Neural progenitor cell (in vitro differentiated cells): ENCODE measurements at places on chromosomes 1 and 21.

DNA sequence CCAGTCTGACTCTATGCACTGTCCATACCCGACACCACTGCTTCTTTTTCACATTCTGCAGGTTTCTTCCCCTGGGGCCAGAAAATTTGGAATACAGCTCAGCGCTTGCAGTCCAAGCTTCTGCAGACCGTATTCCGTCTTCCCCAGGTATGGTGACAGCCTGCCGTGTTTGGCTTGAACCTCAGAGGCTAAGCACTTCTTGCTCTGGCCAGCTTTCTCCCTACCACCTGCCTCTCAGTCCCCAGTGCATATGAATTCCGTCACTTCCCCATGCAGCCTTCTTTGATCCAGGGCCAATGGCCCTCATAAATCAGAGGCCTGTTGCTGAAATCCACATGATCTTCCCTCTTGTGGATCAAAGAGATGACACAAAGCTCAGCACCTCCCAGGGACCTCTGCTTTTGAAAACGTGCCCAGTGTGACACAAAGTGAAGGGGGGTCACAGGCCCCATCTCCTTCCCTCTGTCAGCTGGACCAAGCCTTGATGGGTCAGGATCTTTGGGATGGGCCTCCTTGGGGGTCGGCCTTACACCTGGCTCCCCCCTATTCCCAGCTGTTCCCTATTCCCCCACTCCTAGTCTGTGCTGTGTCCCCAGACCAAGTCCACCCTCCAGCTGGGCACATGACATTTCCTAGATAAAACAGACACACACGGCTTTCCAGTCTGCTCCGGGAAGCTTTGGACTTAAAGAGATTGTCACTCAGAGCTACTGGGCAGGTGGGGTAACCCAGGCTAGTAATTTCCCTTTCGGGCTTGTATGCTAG is 66.6 kb downstream of the HMGB4 start:
- DNase-seq = no peak

- DNase-seq = no peak
Measured at GRCh38 chr1:216606047-216606637, 117.1 kb downstream of the ESRRG start.

DNA sequence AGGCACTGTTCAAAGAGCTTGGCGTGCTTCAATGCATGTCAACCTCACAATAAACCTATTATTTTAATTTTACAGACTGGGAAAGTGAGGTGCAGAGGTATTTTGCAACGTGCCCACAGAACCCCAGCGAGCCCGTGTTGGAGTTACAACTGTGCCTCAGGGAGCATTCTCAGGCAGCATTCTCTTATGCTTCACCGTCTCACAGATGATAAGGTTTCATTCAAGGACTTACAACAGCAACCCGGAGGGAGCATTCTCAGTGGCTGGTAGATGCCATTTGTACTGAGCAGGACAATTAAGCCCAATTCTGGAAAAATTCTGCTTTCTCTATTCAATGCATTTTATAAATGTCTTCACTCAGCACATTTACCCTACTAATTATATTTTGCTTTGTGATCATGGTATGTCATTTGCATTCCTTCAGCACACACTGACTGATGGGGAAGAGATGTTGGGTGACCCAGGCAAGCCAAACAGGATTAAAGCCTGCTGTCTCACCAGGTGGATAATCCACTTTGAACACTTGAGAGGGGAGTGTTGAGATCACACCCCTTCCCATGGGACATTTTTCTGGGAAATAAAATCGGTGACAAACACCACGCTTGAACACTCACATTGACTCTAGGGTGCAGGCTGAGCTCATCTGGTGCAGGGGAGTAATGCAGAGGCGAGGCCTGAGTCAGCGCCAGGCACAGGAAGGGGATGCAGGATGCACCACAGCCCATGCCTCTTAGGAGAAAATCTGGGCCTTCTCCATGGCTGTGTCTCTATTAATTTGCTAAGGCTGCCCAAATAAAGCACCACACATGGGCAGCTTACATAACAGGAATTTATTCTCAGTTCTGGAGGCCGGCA is 113.9 kb downstream of the CLIC6 start:
- no peak for DNase-seq

GRCh38 chr1:168693872-168694238 is 35.2 kb downstream of the DPT start:
- no peak for DNase-seq

DNA sequence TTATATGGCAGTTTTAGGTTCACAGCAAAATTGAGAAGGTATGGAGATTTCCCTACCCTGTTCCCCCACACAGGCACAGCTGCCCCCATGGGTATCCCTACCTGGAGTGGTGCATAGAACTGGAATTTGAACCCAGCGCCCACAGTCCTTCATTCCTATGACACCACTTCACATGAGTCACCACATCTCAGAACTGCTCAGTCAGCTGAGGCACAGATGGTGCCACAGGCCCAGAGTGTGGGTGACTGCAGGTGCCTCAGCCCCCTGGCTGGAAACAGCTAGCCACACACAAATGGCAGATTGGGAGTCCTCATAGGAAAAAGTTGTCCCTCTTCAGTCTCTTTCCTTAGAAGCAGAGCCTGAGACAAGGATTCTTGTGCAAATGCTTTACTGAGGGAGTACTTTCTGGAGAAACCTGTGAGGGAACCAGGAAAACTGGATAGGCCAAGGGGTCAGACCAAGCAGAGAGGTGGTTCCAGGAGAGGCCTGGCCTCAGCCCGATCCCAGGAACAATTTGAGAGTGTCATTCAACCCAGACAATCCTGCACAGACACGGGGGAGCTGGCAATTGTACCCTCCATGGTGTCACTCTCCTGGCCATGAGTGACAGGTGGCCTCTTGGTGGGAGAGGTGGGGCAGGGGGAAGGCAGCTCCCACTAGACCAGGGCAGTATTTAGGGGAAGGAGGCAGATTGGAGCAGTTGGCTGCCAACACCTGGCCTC is 6.9 kb downstream of the PLA2G2D start:
- DNase-seq = no peak

DNA sequence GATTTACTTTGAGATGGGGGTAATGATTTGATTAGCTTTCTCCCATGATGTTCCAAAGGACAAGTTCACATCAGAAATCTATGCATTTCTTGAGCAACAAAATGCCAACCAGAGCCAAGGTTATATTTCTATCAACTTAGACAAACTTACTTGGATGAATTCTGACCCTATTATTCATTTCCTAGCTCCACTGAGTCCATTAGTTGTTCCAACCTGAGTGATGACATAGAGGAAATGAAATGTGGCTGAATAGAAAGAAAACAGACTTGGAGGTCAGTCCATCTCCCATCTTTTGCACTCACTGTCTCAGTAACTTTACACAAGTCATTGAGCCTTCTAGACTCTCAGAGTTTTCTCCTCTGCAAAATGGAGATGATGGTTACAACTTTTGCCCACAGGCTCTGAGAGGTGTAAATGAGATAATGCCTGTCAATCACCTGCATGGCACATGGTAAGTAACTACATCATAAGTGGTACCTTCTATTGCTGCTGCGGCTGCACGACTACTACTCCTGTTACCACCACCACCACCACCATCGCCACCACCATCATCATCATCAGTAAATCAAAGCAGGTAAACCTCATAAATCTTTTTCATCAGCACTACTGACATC is 98.2 kb downstream of the PTPN14 start:
- no peak for DNase-seq

- DNase-seq = no peak
Measured at GRCh38 chr1:221510793-221511503, 230.9 kb downstream of the DUSP10 start.

DNA sequence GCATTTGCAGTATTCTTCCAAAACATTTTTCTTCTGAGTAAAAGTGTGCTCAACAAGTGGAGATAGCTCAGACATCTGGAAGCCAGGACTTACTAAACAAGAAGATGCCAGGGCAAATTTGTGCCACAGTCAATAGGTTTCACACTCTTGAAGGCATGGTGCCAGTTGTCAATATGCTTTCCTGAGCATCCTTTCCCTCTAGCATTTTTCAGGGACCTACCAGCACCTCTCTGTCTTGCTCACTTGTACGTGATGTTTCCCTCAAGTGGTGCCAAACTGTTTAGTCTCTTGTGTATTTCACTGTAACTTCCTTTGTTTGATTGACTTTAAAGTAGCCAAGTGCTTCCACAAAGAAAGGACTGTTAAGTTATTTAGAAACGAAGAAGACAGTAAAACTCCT is 194.0 kb upstream of the SGIP1 start:
- no peak for DNase-seq

- DNase-seq = no peak
Measured at GRCh38 chr21:46613391-46613790, 8.5 kb upstream of the S100B start.

DNA sequence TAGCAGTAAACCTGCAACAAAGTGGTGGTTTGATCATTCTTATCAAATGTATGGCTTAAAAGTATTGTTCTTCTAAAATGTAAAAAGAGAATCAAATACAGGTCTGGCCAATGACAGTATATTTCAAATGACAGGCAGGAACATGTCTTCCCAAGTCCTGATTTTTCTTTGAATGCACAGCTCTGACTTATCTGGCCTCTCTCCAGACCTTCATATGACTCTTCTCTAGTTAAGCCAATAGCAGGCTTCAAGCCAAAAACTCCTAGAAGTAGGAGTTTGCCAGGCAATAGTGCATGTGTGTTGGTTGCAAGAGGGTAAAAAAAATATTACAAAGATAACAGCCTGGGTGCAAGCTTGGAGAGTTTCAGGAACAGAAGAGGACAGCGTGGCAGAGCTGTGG is 345.5 kb downstream of the SMYD3 start:
- no peak for DNase-seq

GRCh38 chr1:99544328-99544727 is 101.6 kb upstream of the PALMD start:
- no peak for DNase-seq

DNA sequence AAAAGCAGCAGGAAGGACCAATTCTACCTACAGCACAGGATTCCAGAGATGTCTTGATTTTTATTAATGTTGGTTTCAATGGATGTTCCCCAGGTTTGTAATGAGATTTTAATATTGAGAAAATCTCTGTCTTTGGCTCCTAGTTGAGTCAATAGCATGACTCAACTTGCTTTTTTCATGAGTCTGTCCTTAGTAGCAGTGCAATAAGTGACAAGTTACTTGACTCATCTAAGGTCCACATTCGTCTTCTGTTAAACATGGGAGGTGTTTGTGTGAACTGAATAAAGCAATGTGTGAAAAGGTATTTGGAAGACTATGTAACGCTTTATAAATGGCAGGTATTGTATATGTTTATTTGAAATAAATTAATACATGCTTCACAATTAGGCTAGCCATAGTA is 645.0 kb upstream of the PTBP2 start:
- no peak for DNase-seq

DNA sequence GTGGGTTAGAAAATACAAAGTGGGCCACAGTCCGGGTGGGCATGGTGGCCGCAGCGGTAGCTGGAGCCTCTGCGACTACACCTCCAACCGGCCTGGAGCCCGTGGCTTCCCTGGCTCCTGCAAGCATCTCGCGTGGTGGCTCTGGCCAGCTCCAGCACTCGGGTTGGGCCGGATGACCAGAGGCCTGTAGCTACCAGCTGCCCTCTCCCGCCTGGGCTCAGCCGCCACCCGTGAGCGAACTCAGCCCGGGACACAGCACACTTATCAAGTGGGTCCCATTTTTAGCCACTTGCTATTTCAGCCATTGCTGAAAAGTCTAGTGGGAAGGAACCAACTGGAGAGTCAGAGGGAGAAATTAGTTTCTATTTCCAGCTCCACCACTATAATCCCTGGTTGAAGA is 107.7 kb upstream of the CACYBP start:
- no peak for DNase-seq

DNA sequence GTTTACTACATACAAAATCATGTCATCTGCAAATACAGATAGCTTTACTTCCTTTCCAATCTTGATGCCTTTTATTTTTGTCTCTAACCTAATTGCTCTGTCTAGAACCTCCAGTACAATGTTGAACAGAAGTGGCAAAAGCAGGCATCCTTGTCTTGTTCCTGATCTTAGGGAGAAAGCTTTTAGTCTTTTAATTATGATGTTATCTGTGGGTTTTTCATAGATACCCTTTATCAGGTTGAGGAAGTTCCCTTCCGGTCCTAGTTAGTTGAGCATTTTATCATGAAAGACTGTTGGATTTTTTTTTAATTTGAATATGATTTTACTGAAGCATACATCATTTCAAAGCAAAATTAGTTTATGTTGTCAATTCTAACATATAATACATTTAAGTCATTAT is 45.7 kb upstream of the DISC1 start:
- DNase-seq = no peak

GRCh38 chr1:180862305-180862704 is 50.4 kb upstream of the KIAA1614 start:
- DNase-seq = no peak

DNA sequence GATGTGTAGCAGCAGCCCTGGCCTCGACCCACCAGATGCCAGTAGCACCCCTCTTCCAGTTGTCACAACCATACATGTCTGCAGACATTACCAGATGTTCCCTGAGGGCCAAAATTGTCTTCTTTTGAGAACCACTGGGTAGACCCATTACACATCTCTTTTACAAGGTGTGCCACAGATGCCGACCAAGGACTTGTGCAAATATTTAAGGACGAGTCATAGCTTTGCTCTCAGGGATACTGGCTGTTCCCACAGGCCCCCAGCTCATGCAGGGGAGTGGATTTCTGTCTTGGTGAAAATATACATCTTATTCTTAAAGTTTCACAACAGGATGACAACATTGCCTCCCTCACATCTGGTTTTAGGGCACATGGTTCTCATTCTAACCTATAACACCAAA is 59.4 kb upstream of the ZBTB18 start:
- DNase-seq = no peak

DNA sequence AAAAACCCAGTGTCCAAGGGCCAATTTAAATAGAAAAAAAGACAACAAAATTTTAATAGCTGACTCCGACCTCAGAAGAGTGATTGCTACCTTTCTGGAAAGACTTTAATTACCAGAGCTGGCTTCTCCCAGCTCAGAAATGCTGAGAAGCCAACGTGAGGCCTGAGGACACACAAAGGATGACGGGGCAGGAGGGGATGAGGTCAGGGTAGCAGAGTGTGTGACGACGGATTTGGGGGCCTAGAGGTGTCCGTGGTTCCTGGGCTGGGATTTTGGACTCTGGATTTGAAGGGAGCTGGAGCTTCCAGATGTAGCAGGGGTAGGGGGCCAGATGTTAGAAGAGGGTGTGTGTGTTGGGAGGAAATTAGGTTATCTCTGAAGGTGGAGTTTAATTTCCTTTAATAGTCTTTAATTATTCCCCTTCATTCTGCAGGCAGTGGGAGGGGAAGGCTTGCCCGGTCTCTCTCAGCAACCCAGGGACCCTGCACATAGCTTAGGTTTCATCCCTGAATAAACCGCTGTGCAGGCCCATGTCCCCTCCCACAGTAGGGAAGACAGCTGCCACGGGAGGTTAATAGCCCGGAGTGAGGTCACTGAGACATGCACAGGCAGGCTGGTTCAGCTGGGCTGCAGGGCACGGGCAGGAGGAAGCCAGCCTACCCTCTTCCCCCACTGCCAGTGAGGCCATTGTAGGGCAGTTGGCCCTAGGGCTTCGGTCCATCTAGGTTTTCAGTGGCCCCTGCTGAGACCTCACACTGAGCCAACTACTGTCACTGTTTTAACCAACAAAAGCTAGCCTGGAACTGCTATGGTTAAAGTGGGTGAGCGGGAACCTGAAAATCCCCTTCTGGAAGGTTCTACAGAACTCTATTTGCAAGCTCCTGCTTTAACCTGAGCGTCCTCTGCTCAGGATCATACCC is 3.8 kb upstream of the PADI3 start:
- DNase-seq = peak; percentile 52

GRCh38 chr1:201016943-201017827 is 6.3 kb downstream of the KIF21B start:
- no peak for DNase-seq

GRCh38 chr1:38958967-38959366 is 17.3 kb upstream of the RHBDL2 start:
- no peak for DNase-seq

- DNase-seq = peak; percentile 47
Measured at GRCh38 chr1:109193653-109194590, 19.8 kb upstream of the SARS1 start.
